Stimulated activated effector memory CD8-positive, alpha-beta T cell treated with anti-CD3 and anti-CD28 coated beads, Interleukin-12 subunit alpha, Interleukin-12 subunit beta, amount 100 ng/mL, for 72 hours (primary cell): ENCODE measurements at places on chromosomes 12 and 14.

DNA sequence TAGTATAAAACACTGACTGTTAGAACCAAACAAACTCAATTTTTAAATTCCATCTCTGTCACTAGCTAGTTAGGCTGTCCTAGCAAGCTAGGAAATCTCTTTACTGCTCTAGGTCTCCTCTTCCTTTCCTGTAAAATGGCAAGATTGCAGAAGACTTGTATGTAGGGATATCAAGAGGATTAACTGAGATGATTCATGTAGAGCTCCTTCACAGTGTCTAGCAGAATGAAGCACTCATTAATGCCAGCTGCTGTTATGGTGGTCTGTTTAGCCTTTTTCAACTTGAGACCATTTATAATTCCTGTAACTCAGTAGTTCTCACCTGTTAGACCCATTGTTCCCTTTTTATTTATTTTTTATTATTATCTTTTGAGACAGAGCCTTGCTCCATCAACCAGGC is 67.8 kb upstream of the KCNH3 start:
- DNase-seq = no peak

DNA sequence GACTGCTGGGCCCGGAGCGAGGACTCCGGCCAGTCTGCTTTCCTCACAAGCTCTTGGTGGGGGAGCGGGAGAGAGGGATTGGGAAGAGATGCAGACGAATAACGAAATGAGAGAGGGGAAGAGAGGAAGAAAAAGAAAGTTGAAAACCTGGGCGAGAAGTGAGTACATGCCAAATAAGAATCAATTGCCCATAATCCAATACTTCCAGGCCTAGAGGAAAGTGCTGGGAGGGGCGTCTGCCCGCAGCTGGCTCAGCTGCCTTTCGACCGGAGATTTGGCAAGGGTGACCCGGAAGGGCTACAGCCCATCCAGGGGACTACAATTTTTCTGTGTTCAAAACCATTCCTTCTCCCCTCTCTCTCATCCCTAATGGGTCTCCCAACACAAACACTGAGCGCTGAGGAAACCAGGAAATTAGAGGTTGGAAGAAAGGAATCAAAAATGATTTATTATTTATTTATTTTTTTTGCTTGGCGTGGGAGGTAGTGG is 4.9 kb downstream of the NKX2-1 start:
- no peak for DNase-seq

GRCh38 chr14:28613532-28613931 is 153.1 kb upstream of the FOXG1 start:
- no peak for DNase-seq

GRCh38 chr14:58866391-58866790 is 228.6 kb downstream of the DACT1 start:
- no peak for DNase-seq

- DNase-seq = no peak
These were observed 26.3 kb downstream of the MLXIP start for GRCh38 chr12:122104844-122105243.

GRCh38 chr12:25976289-25976688 is 17.8 kb downstream of the RASSF8 start:
- no peak for DNase-seq

- DNase-seq = no peak
These were observed 393.3 kb upstream of the RPL10L start for GRCh38 chr14:47044841-47045240.

GRCh38 chr14:92575061-92575747 is 61.6 kb downstream of the RIN3 start:
- DNase-seq = no peak

DNA sequence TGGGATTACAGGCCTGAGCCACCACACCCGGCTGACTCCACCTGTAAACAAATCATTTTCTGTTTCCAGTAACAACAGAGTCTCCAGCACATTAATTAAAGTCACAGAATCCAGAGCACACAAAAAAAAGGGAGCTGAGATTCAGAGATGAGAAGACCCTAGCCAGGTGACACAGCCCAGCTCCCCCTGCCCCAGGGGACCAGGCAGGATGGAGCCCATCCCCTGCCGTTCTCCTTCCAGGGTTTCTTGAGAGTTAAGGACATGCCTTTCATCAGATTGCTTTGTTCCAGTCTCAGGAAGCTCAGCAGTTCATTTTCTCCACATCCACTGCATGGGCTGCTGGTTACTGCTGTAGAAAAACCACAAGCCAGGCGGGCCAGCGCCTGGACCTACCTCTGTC is 81.2 kb downstream of the RIMBP2 start:
- no peak for DNase-seq

- no peak for DNase-seq
These were observed 92.4 kb upstream of the TMEM260 start for GRCh38 chr14:56487090-56487667.

DNA sequence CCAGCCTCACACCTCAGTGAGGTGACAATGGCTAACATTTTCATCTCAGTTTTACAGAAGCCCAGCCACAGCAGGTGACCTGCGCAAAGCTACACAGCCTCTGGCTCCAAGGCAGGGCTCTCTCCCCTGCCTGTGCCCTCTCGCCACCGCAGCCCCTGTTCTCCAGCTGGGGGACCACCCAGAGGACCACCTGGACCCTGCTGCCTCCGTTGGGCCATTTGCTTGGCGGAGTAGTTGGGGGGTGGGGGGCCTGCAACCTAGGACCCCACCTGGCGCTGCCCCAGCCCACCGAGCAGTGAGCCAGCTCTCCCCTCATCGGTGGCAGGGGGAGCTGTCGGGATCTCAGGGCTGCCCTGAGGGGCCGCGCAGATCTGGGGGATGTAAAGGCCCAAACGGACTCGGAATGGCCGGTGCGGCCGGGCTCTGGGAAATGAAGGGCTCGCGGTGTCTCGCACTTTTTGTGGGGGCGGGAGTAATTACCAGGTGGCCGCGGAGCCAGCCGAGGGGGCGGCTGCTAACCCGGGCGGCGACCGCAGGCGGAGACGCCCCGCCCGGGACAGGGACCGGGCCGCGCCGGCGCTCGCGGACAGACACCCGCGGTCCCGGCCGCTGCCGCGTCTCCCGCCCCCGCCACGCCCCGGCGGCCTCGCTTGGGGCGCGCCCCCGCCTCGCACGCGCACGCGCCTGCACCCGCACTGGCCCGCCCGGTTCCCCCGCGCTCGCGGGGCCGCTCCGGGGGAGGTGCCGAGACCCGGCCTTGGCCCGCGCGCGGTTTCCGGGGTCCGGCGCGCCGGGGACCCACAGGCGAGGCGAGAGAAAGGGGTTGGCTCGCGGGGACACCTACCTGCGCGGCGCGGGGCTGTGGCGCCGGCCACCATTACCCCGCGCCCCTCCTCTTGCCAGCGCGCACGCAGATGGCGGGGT is 8.6 kb upstream of the GPR68 start:
- peak; percentile 74 for DNase-seq

GRCh38 chr12:114903083-114903691 is 219.2 kb upstream of the TBX3 start:
- DNase-seq = no peak

GRCh38 chr12:121858662-121859572 is at the start of gene HPD:
Gene HPD, minus strand, starts transcription at chr12:121858859. Its CDS starts 36 bp downstream, at chr12:121858823.
- DNase-seq = no peak

DNA sequence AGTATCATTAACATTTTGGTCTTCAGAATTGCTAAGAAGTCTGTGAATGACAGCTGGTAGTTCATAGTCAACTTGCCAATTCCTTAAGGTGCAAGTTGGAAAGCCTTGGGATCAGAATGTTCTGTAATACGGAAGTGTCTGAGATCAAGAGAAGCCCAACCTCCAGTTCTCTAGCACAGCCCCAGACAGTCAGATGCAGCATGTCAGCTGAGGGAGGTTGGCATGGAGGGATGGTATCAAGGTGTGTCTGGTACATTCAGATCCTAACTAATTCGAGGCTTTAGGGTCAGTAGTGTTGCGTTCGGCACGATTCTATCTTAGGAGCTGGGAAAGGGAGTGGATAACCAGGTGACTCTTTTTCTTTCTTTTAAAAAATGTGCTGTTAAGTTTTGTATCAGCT is 38.3 kb downstream of the FNTB start:
- no peak for DNase-seq
